Vagina (tissue), 2 donors: ENCODE measurements at places on chromosomes 16 and 17.

DNA sequence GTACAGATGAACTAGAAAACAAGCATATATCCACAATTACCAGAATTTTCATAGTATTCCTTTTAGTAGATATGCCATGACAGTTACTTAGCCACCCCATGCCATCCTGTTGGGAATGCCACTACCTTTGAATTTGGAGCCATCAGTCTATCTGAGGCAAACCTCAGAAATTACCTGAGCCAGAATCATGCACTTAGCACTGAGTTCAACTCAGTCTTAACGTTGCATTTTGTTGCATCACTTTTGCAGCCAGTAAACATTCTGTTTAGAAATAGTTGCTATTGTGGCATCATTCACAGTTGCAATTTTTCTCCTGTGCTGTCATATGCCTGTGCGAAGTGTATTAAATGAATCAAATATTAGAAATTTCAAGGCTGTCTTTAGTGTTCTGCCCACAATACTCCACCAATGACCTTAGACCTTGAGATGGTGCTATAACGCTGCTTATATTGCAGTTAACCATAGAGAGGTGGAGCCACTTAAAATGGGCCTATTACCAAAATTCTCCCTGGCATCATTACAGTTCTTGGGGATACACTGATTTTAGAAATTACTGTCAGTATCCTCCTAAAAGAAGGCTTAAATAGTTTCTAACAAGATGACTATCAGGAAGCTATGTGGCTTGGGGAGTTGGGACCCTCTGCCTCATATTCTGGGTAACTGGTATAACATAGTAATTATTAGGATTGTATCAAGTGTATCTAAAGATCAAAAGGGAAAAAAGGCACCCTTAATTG, 11.1 kb downstream of the PTRH2 start:
- no peak for DNase-seq

DNA sequence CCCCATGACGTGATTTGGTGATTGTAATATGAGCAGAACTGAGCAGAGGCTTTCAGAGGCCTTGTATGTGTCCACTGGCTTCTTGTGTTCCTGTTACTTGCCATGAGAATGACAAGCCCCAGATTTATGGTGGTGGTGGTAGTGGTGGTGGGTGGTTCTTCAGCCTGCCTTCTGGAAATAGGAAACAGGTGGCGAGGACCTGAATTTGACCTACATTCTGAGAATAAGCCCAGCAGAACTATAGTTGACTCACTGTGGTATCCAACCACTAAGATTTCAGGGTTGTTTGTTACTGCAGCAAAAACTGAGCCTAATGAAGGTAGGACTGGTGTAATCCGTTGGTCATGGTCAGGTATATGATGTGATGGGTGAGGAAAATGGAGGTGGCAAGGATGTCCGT, 93.0 kb downstream of the SHISA9 start:
- no peak for DNase-seq

GRCh38 chr16:47008174-47008573, 34.7 kb upstream of the DNAJA2 start:
- no peak for DNase-seq

- no peak for DNase-seq
These were observed 10.5 kb downstream of the TBC1D16 start for GRCh38 chr17:80025140-80025539.

DNA sequence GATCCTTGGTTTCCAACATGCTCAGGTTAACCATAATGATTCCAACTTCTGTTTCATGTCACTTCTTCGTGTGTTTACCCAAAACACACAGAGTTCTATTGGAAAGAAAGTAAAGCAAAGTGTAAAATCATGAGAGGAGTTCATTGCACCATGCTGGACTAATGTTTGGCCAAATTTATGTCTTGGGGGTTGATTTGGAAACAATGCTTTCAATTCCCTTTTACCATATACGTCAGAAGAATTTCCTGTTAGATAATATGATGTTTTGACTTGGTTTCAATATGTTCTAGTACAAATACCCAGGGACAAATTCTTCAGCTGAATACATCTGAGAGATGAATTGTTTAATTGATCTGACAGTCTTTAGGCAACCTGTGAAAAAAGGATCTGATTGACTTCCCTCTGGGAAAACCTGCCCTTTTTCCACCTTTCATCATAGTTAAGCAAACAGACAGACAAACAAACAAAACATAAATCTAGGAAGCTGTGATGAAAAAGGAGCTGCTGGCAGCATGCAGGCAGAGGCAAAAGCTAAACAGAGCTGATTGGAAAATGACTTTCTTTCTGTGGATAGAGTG, 26.0 kb upstream of the MPHOSPH6 start:
- no peak for DNase-seq

DNA sequence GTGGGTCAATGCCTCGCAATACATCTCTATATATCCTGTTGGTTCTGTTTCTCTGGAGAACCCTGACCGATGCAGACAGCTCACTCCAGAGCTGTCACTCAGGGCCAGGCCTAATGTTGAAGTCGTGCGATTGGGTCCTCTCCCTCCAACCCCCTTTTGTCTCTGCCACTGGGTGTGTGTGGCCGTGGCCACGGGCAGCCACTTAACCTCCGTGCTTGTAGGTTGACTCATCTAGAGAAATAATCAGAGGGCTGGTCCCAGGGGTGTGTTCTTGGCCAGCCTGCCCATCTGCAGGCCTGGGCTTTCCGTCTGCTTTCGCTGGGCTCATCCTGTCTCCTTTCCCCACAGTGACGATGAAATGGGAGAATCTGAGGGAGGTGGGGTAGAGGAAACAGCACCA, 7.4 kb downstream of the ADAD2 start:
- DNase-seq, result no peak

- no peak for DNase-seq
These were observed 486 bp downstream of the PIGS start for GRCh38 chr17:28570716-28571360.

GRCh38 chr16:12965274-12965804, 63.9 kb downstream of the SHISA9 start:
- DNase-seq, result no peak

- no peak for DNase-seq
These were observed 10.9 kb downstream of the RARA start for GRCh38 chr17:40319651-40320540.

- no peak for DNase-seq
These were observed 127.5 kb upstream of the CRHR1 start for GRCh38 chr17:45656527-45657181.

DNA sequence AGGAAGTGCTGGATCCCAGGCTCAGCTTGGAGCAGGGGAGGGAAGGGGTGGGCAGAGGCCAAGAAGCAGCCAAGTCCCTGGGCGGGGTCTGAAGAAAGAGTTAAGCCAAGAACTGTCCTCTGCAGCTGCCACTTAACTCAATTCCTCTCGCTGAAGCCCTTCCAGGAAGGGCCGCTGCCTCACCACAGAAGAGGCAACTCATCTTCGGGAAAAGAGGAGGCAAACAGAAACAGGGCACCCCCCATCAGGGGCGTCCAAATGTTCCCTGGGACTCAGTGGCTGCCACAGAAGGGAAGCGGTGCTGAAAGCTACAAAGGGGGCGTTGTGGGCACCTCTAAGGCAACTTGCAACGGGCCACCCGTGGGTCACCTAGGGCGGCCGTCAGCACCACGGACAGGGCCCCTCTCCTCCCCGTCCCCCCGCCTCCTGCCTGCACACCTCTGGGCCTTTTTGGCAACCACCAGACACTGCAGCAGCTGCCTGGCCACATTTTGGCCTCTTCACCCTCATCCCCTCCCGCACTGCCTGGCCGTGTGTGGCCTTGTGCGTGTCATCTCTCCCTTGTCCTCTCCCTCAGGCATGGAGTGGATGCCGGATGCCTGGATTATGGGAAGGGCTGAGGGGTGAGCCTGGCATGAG, 2.5 kb downstream of the TLCD3B start:
- no peak for DNase-seq

- DNase-seq, result no peak
These were observed 278 bp downstream of the RAB11FIP3 start for GRCh38 chr16:425740-426114.

GRCh38 chr16:62863139-62863538, 826.9 kb upstream of the CDH8 start:
- DNase-seq, result no peak

DNA sequence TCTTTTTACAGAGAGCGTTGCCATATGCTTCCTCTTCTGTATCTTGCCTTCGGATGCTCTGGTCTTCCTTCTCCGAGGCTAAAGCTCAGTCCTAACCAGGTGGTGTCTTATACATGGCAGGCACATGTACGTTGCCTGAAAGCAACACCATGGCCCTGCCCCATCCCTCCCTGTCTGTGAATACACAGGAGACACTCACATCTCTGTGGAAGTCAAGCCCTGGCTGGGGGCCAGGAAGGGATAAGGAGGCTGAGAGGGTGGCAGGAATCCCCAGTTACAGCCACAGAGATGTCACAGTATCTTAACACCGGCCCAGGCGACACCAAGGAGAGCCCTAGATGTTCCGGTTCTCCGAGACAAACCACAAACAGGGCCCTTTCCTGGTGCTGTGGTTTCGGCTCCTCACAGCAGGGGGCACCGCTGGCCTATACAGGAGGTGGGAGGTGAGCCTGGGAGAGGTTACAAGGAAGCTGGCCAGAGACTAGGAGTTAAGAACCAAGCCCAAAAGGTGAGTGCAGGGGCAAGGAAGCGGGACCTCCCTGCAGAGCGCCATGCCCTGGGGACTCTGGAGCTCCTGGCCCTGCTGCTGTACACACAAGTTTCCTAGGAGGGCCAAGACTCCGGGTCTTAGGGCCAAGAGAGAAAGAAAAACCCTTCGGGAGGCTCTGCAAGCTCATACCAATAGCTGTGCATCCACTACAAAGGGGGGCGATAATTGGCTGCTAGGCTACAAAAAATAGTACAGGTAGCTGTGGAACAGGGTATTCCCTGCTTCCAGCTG, 41.7 kb downstream of the SRL start:
- DNase-seq, result no peak
